Fibroblast of lung (primary cell): ENCODE measurements at places on chromosomes 13 and 19.

DNA sequence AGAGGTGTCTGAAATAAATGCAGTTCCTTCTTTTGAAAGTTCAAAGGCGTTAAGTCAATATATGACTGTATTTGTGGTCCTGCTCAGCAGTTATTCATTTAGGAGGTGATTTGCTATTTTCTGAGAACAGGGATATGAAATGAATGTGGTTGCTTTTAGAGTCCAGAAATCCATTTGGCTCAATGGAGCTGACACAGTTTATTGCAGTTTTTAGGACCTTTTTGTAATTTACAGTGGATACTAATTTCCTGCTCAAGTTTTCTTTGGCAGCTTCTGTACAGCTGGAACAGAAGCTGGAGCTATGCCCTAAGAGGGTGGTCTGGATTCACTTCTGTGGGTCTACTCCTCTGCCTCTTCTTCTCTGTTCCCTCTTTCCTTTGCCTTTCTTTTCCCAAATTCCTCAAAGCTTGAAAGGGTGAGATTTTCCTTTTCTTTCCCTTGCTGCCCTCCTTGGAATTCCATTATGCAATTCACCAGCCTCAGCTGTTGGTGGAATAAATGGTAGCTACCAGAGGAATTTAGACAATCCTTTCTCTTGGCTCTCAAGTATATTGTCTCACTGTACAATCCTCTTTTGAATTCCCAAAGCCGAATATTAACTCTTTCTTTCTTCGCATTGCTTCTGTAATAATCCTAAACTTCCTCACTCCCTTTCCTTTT lies 39.9 kb downstream of the ITGBL1 start:
- H3K4me1 ChIP-seq, result peaks cover 2% of the 10 kb centered on the region
- H3K27me3 ChIP-seq, result no peaks in the 10 kb centered on the region
- H3K4me3 ChIP-seq, result no peak overlapping the region
- H3K36me3 ChIP-seq, result no peaks in the 10 kb centered on the region

- no peak overlapping the region for H3K27ac ChIP-seq
- no peaks in the 10 kb centered on the region for H3K36me3 ChIP-seq
- DNase-seq, result no peak
- H3K4me1 ChIP-seq, result no peaks in the 10 kb centered on the region
Observed at GRCh38 chr19:56643460-56643955, 549 bp downstream of the SMIM17 start.

- no peaks in the 10 kb centered on the region for H3K36me3 ChIP-seq
- no peak for DNase-seq
- no peak overlapping the region for H3K4me3 ChIP-seq
- peaks cover 2% of the 10 kb centered on the region for H3K27me3 ChIP-seq
- no peaks in the 10 kb centered on the region for H3K4me1 ChIP-seq
Observed at GRCh38 chr19:3788996-3789778, 3.0 kb upstream of the MATK start.

DNA sequence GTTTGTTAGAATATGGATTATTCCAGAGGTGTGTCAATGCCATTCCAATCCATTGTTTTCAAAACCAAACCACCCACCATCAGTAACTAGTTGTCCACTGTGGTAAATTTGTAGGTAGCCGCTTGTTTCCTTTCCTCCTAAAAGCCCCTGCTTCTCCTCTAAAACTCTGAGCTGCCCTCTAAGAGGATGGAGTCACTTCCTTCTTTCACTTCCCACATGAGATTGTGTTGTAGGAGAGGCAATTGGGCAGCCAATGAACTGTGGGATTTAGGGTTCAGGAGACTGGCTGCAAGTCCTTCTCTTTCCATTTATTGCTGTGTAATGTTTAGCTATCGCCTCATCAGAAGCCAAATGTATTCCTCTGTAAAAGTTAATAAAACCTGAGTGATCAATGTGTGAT lies 49.9 kb upstream of the RFXAP start:
- H3K27me3 ChIP-seq, result no peaks in the 10 kb centered on the region
- H3K4me3 ChIP-seq, result no peak overlapping the region
- H3K4me1 ChIP-seq, result no peaks in the 10 kb centered on the region
- no peak overlapping the region for H3K27ac ChIP-seq

DNA sequence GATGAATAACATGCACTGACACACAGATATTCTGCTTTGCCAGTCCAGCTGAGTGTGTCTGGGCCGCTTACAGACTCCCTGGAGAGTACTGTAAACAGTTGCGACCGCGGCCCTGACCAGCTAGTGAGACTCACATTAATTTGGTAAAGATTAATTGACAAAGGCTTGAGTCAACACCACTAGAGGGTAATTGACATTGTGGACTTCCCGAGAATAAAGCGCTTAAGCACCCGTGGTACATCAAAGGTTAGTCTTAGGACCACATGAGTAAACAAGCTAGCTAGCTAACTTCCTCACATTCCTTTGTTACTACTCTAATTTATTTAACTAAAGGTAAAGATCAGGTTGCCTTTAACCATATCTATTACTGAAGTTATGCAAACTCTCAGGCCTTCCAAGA lies 624.4 kb upstream of the ARGLU1 start:
- no peak overlapping the region for H3K27ac ChIP-seq
- H3K27me3 ChIP-seq, result no peaks in the 10 kb centered on the region
- H3K4me1 ChIP-seq, result no peaks in the 10 kb centered on the region
- H3K36me3 ChIP-seq, result no peaks in the 10 kb centered on the region
- peak; percentile 60 for DNase-seq
- H3K4me3 ChIP-seq, result no peak overlapping the region

- peak overlapping the region; percentile 62 for H3K27ac ChIP-seq
- DNase-seq, result peak; percentile 59
- H3K4me1 ChIP-seq, result peaks cover 2% of the 10 kb centered on the region
- H3K27me3 ChIP-seq, result no peaks in the 10 kb centered on the region
Observed at GRCh38 chr13:20118268-20119140, 42.3 kb downstream of the GJA3 start.

DNA sequence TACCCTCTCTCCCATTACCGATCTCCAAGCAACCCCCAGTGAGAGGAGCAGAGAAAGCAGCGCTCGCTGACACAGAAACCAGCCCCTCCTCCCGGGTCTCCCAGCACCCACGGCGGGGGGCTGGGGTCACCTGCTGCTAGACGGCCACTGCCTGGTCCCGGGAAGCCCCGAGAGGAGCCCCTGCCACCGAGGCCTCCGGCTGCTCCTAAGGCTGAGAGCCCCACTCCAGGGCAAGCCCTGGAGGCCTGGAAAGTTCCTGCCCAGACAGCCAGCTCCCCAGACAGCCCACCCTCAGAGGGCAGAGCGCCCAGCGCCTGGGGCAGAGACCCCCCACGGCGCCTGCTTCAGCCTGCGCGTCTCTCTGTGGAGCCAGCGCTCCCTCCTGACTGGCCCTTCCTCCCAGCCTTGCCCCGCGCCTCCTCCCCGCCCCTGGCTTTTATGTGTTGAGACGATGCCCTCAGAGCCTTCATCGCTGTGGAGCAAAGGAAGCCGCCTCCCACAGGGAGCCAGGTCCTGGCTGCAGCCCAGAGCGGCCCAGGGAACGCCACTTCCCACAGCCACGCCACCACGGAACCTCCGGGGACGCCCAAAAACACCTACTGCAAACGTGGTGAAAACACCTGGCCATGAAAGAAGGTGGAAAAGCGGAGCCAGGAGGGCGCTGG lies 51.1 kb downstream of the MLLT1 start:
- H3K27me3 ChIP-seq, result no peaks in the 10 kb centered on the region
- peaks cover 16% of the 10 kb centered on the region for H3K4me1 ChIP-seq
- DNase-seq, result peak; percentile 43
- no peak overlapping the region for H3K4me3 ChIP-seq
- H3K27ac ChIP-seq, result no peak overlapping the region

DNA sequence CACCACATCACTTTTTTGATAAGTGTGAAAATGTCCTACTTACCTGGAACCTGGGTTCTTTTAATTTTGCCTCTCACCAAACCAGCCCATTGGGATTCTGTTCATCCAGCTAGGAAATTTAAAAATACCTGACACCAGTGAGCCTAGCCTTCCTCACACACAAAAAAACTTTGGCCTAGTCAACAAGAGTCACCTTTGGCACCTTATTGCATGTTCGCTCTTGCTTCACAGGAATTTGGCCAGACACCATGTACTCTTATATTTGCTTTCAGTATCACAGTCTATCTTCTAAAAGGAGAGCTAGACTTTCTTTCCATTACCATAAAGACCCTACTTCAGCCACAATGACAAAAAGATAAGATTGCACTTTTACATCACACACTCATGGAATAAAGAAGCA lies 65.8 kb downstream of the ZNF257 start:
- H3K27ac ChIP-seq, result no peak overlapping the region
- H3K27me3 ChIP-seq, result no peaks in the 10 kb centered on the region
- no peak overlapping the region for H3K4me3 ChIP-seq
